ENCODE measurements at places on chromosomes 5 and 9.

GRCh38 chr9:89916001-89916597 is 311.3 kb downstream of the GADD45G start:
- H3K36me3 ChIP-seq: no peaks in the 10 kb centered on the region
- H3K27ac ChIP-seq: no peak overlapping the region
- H3K27me3 ChIP-seq: peaks cover 10% of the 10 kb centered on the region
- H3K4me1 ChIP-seq: peaks cover 4% of the 10 kb centered on the region
- H3K4me3 ChIP-seq: no peak overlapping the region
- DNase-seq: no peak

DNA sequence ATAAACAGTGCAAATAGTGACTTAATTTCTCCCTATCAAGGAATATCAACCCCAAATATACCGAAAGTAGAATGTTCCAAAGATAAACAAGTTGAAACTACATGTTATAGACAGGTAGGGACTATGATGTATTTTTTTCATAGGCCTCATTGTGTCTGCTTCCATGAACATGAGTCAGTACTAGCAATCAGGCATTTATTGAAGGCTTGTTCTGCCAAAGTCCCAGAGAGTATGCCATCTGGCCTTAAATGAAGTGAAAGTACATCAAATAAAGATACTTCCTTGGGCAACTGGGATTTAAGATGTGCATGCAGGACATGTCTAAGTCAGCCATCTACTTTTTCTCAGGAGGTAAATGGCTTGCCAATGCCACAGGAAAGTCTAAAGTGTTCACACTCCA is 6.5 kb downstream of the GHR start:
- H3K27ac ChIP-seq: no peak overlapping the region
- H3K4me1 ChIP-seq: no peaks in the 10 kb centered on the region
- DNase-seq: no peak
- no peak overlapping the region for H3K4me3 ChIP-seq

DNA sequence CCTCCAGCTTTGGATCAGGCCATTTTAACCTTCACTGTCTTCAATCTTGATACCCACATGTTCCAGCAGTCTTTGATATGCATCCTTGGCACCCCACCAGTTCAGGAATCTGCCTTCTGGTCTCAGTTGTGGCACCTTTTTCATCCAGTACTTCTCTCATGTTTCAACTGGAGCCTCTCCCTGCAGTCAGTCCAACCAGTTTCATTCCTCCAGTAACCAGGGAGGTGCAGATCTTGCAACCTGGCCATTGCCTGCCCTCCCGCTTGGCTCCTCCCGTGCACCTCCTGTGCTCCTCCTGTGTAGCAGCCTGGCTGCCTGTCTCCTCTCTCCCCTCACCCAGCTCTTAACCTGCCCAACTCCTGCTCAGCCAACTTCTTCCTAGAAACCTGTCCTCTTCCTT is 20.2 kb downstream of the FUBP3 start:
- no peak overlapping the region for H3K27ac ChIP-seq
- H3K4me3 ChIP-seq: no peak overlapping the region
- H3K4me1 ChIP-seq: no peaks in the 10 kb centered on the region
- H3K27me3 ChIP-seq: no peaks in the 10 kb centered on the region
- peaks cover 38% of the 10 kb centered on the region for H3K36me3 ChIP-seq
- DNase-seq: no peak

- no peaks in the 10 kb centered on the region for H3K27me3 ChIP-seq
- no peak for DNase-seq
- H3K4me3 ChIP-seq: no peak overlapping the region
- no peak overlapping the region for H3K27ac ChIP-seq
- H3K4me1 ChIP-seq: peaks cover 17% of the 10 kb centered on the region
- H3K36me3 ChIP-seq: no peaks in the 10 kb centered on the region
Measured at GRCh38 chr9:78189461-78189860, 46.4 kb upstream of the CEP78 start.

GRCh38 chr9:37146410-37146809 is 26.0 kb downstream of the ZCCHC7 start:
- peaks cover 16% of the 10 kb centered on the region for H3K36me3 ChIP-seq
- H3K27me3 ChIP-seq: no peaks in the 10 kb centered on the region
- no peak for DNase-seq
- peak overlapping the region; percentile 60 for H3K4me3 ChIP-seq
- peaks cover 12% of the 10 kb centered on the region for H3K4me1 ChIP-seq
- peak overlapping the region; percentile 11 for H3K27ac ChIP-seq
